ENCODE measurements at places on chromosomes 3 and 15.

DNA sequence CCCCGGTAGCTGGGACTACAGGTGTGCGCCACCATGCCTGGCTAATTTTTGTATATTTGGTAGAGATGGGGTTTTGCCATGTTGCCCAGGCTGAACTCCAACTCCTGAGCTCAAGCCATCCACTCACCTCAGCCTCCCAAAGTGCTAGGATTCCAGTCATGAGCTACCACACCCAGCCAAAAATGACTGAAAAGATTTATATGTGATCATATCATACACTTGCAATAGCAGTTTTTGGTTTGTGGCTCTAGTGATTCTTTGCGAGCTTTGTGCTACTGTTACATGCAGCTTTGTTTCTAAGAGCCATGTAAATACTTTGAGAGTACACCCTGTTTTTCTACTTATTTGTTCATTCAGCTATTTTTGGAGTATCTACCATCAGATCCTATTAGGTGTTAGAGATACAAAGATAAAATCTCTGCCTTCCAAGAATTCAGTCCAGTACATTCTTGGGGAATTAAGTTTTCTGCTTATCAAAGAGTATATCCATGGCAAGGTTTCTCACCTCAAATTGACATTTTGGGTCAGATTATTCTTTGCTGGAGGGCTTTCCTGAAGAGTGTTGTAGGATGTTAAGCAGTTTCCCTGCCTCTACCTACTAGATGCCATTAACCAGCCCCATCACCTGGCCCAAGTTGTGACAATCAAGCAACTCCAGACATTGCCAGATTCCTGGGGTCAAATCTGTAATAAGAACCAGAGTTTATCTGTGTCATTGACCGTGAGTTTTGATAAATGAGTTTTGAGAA lies 15.0 kb downstream of the SNAP23 start:
- H3K36me3 ChIP-seq, result peaks cover 63% of the 10 kb centered on the region
- DNase-seq, result no peak
- H3K27me3 ChIP-seq, result no peaks in the 10 kb centered on the region
- peak overlapping the region; percentile 92 for H3K27ac ChIP-seq
- H3K4me1 ChIP-seq, result peaks cover 24% of the 10 kb centered on the region

GRCh38 chr3:164470471-164470870 lies 607.8 kb downstream of the SI start:
- no peaks in the 10 kb centered on the region for H3K36me3 ChIP-seq
- no peaks in the 10 kb centered on the region for H3K4me1 ChIP-seq
- no peak overlapping the region for H3K27ac ChIP-seq

GRCh38 chr3:73423116-73423515 lies 201.6 kb downstream of the PDZRN3 start:
- no peak overlapping the region for H3K27ac ChIP-seq
- H3K4me1 ChIP-seq, result no peaks in the 10 kb centered on the region
- H3K36me3 ChIP-seq, result no peaks in the 10 kb centered on the region
- no peak for DNase-seq
- no peak overlapping the region for H3K4me3 ChIP-seq

GRCh38 chr15:85671156-85671555 lies 123.6 kb downstream of the KLHL25 start:
- H3K4me3 ChIP-seq, result no peak overlapping the region
- H3K36me3 ChIP-seq, result peaks cover 99% of the 10 kb centered on the region
- no peak overlapping the region for H3K27ac ChIP-seq
- no peak for DNase-seq
- H3K27me3 ChIP-seq, result no peaks in the 10 kb centered on the region

- no peak for DNase-seq
- no peaks in the 10 kb centered on the region for H3K27me3 ChIP-seq
- H3K4me3 ChIP-seq, result no peak overlapping the region
Measured at GRCh38 chr3:13047296-13048165, 25.7 kb downstream of the IQSEC1 start.

GRCh38 chr3:88433568-88433967 lies 283.8 kb downstream of the C3orf38 start:
- H3K4me3 ChIP-seq, result no peak overlapping the region
- H3K36me3 ChIP-seq, result no peaks in the 10 kb centered on the region
- H3K27ac ChIP-seq, result no peak overlapping the region
- no peaks in the 10 kb centered on the region for H3K27me3 ChIP-seq
- DNase-seq, result no peak
- no peaks in the 10 kb centered on the region for H3K4me1 ChIP-seq

GRCh38 chr15:90820481-90820880 lies 47.9 kb upstream of the FURIN start:
- no peak for DNase-seq
- no peak overlapping the region for H3K4me3 ChIP-seq
- H3K4me1 ChIP-seq, result peaks cover 46% of the 10 kb centered on the region
- H3K27ac ChIP-seq, result no peak overlapping the region
- H3K27me3 ChIP-seq, result no peaks in the 10 kb centered on the region

DNA sequence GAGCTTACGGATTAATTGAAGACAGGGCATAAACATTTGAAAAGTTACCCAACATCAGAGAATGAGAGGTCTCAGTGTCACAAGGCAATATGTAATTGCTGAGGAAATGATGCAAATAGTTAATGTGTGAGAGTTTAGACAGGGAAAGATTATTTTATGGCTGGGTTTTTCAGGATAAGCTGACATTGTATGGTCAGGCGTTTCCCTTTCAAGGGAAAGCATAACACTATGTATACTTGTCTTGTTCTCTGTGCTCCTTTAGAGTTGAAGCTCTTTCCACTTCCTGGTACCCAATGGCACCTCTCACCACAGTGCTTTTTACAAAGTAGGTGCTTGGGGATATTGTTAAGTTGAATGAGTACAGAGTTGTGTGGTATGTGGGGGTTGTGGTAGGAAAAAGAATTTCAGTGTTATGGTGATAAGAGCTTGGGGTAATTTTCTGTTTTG lies 19.9 kb downstream of the IQGAP1 start:
- DNase-seq, result peak; percentile 72
- no peak overlapping the region for H3K27ac ChIP-seq
- H3K4me1 ChIP-seq, result peaks cover 88% of the 10 kb centered on the region
- no peaks in the 10 kb centered on the region for H3K36me3 ChIP-seq
- no peak overlapping the region for H3K4me3 ChIP-seq
- H3K27me3 ChIP-seq, result no peaks in the 10 kb centered on the region

- H3K4me3 ChIP-seq, result no peak overlapping the region
- peaks cover 3% of the 10 kb centered on the region for H3K36me3 ChIP-seq
- no peak overlapping the region for H3K27ac ChIP-seq
- DNase-seq, result no peak
- H3K27me3 ChIP-seq, result no peaks in the 10 kb centered on the region
Measured at GRCh38 chr3:11548721-11549131, 95.0 kb downstream of the VGLL4 start.

DNA sequence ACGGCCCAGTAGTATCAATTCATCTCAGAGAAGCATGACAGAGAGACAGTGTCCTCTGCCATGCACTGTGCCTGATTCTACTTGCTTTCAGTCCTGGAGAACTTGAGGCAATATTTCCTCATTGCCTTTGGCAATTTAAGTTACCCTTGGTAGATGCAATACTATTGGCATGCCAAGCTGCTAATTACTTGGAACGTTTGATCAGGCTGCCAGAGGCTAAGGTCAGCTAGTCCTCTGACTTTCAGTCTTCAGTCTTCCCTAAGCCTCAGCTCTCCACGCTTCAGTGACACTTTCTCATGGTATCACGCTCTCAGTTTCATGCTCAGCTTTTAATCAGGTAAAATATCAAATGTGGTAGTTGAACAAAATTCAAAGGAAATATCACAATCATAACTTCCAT lies 13.1 kb upstream of the OSBPL11 start:
- no peak overlapping the region for H3K4me3 ChIP-seq
- no peaks in the 10 kb centered on the region for H3K4me1 ChIP-seq
- DNase-seq, result no peak
- no peaks in the 10 kb centered on the region for H3K36me3 ChIP-seq
- H3K27ac ChIP-seq, result no peak overlapping the region
- H3K27me3 ChIP-seq, result no peaks in the 10 kb centered on the region

DNA sequence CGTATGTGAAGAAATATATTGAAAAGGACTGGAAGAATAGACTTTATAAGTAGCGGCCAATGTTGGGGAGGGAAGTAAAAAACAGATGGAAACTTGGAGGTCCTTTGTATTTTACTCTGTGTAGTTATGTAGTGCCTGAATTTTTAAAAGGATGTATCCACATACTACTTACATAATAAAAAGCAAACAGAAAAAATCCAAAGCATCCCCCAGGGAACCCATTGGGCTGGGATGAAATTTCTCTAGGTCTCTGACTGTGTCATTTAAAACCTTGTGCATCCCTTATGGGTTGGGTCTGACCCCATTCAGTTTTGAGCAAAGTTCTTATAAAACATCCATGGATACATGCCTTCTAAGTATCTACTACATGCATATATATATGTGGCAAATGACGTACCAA lies 141.1 kb downstream of the NR1D2 start:
- no peak overlapping the region for H3K27ac ChIP-seq
- H3K36me3 ChIP-seq, result no peaks in the 10 kb centered on the region
- H3K4me1 ChIP-seq, result no peaks in the 10 kb centered on the region
- no peaks in the 10 kb centered on the region for H3K27me3 ChIP-seq
- no peak for DNase-seq

GRCh38 chr3:46906471-46907058 lies 29.0 kb downstream of the PTH1R start:
- H3K36me3 ChIP-seq, result no peaks in the 10 kb centered on the region
- H3K4me3 ChIP-seq, result no peak overlapping the region
- peaks cover 30% of the 10 kb centered on the region for H3K4me1 ChIP-seq
- no peak for DNase-seq
- no peaks in the 10 kb centered on the region for H3K27me3 ChIP-seq

GRCh38 chr3:176078906-176079305 lies 1118.4 kb downstream of the TBL1XR1 start:
- H3K4me1 ChIP-seq, result no peaks in the 10 kb centered on the region
- H3K27me3 ChIP-seq, result no peaks in the 10 kb centered on the region
- no peaks in the 10 kb centered on the region for H3K36me3 ChIP-seq
- H3K4me3 ChIP-seq, result no peak overlapping the region
- DNase-seq, result no peak

DNA sequence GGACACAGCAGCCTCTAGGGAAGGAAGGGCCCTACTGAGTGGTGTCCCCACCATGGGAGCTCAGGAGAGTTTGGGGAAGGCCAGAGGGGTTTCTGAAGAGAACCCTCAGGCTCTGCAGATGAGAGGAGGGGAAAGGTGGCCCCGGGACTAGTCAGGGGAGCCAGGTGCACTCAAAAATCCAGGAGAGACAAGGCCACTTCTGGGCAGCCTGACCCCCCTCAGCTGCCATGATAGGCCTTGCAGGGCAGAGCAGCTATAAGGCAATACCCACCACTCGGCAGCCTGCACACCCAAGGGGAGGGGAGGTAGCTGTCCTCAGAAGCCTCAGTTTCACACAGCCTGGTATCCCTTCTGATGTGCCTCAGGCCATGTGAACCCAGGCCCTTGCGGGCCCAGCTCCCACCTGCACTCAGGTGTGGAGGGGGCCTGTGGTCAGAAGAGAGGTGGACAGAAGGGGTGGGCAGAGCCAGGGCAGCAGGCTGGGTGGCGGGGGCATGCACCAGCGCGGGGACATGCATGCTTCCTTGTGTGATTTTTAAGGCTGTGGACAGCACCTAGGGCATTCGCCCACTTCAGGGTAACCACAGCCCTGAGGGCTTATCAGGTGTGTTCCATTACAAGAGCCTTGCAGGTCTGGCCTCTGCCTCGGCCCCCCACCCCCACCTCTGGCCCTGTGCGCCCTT lies 34.6 kb downstream of the SRPRB start:
- no peaks in the 10 kb centered on the region for H3K27me3 ChIP-seq
- no peaks in the 10 kb centered on the region for H3K4me1 ChIP-seq
- no peak for DNase-seq

DNA sequence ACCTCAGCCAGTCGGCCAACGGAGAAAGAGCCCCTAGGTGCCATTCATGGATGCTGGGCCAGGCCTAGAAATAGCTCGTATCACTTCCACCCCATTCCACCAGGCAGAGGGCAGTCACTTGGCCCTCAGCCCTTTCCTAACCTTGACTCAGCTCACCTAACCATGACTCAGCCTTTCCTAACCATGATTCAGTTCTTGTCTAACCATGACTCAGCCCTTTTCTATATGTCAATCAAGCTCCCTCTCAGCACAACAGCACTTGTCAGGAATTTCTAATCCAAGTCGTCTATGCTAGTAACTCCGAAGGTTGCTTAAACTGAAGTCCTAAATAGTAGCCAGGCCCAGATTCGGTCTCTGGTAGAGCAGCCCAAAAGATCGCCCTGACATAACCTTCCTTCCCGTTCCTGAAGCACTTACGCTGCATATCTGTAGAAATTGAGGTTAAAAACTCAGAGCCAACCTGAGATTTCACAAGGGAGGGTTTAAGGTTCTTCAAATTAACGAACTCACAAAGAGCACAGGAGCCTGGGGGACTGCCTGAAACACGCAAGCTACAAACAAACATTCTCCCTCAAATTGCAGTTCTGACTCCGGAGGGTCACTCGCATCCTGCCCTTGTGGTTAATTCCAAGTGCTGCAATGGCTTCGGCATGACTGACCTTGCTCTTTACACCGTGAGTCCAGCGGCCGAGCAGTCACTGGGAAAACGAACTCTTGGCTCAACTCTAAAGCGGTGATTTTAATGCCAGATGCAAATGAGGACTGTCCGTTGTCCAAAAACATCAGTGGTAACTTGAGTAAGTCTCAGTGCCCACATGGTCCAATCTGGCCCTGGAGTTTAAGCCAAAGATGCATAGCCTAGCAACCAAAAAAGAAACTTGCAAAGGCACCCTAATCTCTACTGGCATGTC lies 99.9 kb downstream of the ADAMTS17 start:
- no peaks in the 10 kb centered on the region for H3K36me3 ChIP-seq
- no peaks in the 10 kb centered on the region for H3K4me1 ChIP-seq
- DNase-seq, result no peak
- H3K4me3 ChIP-seq, result no peak overlapping the region
- no peak overlapping the region for H3K27ac ChIP-seq
- H3K27me3 ChIP-seq, result no peaks in the 10 kb centered on the region
